ENCODE measurements at places on chromosomes 2 and 18. TPM values are rescaled to one million over a fixed set of nuclear protein-coding genes. Genes with fewer than 3 reads are reported as not detected.

The XDH gene
- total RNA-seq: not detected

DNA sequence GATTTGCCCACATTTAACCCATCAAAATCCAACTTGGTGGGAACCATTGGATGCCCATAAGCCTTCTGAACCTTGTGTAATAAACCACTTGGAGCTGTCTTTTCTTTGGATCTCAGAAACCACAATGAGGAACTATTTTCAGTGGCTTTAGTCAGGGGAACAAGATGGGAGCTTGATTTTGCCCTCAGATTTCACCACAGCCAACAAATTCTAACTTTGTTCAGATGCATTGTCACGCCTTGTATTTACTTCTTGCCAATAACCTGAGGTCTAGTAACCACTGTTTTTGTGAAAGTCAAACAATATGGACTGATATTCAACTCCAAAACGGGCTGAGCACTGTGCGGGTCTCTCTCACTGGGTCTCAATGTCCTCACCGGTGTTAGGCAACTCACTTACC lies 508.2 kb downstream of the TNS1 start:
- DNase-seq: no peak

GRCh38 chr2:107738266-107738665 lies 88.4 kb upstream of the RGPD4 start:
- DNase-seq: no peak

DNA sequence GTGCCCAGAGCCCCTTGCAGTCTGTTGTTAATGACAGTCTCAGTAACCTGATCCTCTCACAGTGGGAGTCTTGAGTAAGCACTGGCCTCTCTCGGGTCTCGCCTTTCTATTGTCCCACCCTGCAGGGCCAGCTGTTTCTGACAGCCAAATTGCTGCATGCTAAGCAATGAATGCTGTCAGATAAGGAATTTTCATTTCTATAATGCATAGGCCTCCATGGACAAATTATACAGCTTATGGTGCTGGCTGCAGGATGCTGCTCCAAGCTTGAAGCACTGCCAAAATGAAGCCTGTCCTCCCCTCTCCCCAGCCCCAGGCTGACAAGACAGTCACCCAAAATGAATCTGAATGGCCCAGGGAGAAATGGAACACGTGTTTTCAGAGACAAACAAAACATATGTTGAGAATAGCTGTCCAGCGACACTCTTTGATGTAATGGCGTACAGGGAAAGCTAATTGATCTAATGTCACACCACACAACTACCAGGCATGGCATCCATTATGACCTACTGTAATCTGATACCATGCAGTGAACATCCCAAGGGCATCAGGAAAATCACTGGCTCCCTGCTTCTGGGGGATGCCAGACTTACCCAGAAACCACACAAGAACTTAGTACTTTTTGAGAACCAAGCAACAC lies 36.8 kb downstream of the ACVR1 start:
- DNase-seq: no peak

DNA sequence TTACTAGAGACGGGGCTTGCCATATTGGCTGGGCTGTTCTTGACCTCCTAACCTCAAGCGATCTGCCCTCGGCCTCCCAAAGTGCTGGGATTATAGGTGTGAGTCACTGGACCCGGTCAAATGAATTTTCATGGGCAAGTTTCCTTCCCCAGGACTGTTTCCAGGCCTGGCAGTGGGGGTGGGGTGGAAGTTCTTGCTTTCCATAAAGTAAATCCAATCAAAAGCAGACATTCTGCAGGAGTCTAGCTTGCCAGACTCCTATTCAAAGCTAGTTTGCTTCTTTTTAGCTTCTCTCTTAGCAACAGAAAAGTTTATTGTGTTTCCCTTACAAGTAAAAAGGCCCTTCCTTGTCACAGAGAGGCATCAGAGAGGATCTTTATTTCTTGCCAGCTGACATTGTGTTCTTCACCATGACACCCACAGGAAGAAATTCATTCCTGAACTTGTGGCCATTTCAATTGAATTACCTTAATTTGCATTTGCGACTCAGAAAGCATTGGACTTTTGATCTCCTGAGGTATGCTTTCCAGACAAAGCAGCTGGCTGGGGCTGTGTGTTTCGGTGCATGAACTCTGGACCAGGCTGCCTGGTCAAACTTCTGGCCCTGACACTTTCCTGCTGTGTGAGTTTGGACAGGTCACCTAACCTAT lies 37.9 kb downstream of the LYPD1 start:
- no peak for DNase-seq

The CHRNG gene
- not detected for total RNA-seq

The LONRF2 gene
- 18.9 TPM for total RNA-seq

The KLF7 gene
- 13.5 TPM for total RNA-seq

DNA sequence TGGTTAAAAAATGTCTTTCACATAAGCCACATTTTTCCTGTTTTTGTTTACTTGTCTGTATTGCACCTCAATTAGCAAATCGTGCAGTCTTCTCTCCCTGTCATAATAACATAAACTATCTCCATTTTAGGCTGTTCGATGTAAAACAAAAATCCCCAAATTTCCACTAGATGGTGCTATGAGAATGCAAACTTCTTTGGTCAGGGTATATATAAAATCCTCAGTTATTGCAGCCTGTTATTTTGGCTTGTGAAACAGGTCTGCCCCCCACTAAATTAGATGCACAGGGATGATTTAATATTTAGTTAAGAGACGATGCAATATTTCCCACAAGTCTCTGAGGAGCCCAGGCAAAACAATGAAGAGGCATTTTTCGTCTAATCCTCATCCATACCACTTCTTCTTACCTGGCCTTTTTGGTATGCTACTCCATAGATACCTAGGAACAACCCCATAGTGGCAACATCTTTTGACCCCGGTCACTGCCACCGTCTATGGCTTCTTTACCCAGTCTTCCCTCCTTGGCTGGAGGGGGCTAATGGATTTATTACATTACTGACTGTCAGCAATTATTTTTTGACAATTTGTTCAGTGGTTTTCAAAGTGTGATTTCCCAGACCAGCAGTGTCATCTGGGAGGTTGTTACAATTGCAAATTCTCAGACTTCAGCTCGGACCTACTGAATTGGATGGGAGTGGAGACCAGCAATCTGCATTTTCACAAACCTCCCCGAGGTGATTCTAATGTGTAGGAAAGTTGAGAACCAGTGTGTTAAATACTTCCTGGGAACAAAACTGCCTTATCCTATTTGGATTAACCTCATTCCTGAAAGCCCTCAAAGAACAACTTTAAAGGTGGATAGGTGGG lies 117.4 kb upstream of the CWC22 start:
- no peak for DNase-seq

GRCh38 chr2:152238016-152238415 lies 62.5 kb upstream of the STAM2 start:
- no peak for DNase-seq

GRCh38 chr2:170425281-170425751 lies 247.4 kb downstream of the MYO3B start:
- DNase-seq: no peak

The KCNG2 gene
- not detected for total RNA-seq

DNA sequence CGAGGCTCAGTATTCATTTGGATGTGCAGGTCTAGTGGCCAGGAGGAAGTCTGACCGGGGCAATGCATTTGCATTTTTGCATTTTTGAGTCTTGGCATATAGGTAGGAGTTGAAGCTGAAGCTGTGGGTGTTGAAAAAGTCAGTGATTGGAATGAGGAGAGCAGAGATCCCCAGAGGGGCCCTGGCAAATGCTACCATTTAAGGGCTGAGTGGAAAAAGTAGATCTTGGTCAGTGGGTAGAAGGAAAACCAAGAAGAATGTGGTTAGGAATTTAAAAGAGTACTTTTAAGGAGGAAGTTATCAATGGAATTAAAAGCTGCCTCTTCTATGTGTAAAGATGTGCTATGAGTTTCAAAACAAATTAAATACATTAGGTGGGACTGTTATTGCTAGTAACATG lies 143.0 kb downstream of the ZEB2 start:
- no peak for DNase-seq

Measured in right atrium auricular region (tissue), 2 donors.